Upper lobe of right lung (tissue), 1 donor: ENCODE measurements at places on chromosomes 6 and 20. TPM values are rescaled to one million over a fixed set of nuclear protein-coding genes. Genes with fewer than 3 reads are reported as not detected.

- DNase-seq, result no peak
Measured at GRCh38 chr6:125547381-125547780, 202.1 kb upstream of the HEY2 start.

- DNase-seq, result no peak
Measured at GRCh38 chr20:58829531-58829941, 21.2 kb downstream of the GNAS-AS1 start.

UBD gene
- total RNA-seq, result 1.1 TPM

LAMA4 gene
- total RNA-seq, result 134 TPM

DNA sequence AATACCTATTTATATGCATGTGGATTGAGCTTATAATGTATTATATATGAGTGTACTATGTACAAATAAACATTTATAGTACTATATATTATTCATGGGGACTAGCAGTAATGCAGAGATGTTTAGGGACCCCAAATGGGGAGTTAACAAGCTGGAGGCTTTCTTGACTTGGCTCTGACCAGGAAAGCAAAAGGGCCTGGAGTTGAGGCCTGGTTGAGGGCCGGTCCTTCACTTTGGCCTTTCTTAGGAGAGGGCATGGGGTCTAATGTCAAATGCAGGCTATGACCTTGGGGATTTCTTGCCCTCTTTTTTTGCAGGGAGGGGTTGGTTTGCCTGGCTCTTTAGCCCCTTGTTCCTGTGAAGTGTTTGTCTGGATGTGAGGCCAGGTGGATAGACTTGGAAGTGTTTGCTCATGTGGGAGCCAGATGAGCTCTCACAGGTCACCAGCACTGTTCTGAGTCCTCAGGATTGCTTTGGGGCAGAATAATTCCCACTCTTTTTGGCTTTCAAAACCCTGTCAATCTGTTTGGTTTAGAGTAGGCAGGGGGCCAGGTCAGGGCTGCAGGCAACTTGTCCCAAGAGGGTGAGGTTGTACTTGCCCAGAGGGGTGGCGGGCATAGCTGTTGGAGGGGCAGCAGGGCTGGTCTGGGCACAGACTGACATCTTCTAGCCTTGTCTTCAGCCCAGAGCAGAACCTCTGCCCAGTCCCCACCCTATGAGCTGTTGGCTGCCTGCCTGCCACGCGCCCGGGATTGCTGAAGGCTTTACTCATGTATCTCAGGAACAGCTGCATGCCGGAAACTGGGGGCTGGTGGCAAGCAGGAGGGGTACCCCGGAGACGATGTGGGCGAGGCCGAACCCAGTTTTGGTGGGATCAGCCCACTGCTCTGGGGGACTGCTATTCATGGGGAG, 14.6 kb downstream of the TJAP1 start:
- DNase-seq, result peak; percentile 84

- DNase-seq, result no peak
Measured at GRCh38 chr6:34964564-34964963, 75.5 kb downstream of the ANKS1A start.

DNA sequence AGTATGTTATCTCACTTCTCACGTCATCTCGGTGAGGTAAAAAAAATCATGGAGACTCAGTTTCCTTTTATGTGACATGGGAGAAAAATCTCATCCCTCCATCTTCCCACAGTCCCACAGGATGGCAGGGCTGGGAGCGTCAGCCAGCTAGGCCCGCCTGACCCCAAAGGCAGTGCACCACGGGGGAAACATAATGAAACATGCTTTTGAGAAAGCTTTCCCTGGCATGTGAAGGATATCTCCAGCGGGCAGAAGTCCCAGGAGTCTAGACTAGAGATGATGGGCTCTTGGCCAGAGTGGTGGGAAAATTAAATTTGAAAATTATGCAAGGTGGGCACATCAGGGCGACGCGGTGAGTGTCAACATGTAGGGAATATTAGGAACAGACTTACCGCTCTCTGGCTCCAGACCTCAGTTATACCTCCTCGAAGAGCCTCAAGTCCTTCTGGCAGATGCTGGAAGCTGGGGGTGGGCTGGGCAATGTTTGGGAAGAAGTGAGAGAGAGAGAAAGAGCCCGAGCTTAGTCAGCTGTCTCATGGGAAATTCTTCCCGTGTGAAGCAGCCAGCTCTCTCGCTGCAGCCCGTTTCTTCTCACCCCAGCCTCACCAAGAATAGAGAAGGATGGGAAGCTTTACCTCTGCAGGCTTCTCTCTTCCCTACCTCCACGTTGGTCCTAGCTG, 52.3 kb downstream of the MOCS1 start:
- DNase-seq, result no peak

CAPN11 gene
- 1.6 TPM for total RNA-seq

DNA sequence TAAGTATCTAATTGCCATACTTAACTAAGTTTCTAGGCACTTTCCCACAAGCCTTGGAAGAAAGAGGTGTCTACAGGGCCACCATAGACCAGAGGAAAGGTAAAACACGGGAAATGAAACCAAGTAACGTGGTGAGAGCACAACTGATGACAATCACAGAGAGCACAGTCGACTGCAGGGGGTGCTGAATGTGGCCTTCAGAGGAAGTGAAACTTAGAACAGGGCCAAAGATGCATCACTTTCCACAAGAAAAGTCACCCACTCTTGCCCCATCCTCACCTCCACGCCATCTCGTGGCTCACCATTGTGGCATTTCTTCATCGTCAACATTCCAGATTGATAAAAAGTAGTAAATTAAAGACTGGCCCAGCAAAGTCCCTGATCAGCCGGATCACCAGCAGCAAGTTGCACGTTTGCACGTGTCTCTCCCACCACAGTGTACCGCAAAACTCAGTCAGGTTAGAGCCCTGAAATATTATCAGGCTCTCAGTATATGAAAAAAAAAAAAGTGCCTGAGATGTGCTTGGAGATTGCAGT, 31.4 kb downstream of the HIVEP2 start:
- peak; percentile 57 for DNase-seq

- DNase-seq, result no peak
Measured at GRCh38 chr6:143549221-143549948, 37.9 kb upstream of the FUCA2 start.

DNA sequence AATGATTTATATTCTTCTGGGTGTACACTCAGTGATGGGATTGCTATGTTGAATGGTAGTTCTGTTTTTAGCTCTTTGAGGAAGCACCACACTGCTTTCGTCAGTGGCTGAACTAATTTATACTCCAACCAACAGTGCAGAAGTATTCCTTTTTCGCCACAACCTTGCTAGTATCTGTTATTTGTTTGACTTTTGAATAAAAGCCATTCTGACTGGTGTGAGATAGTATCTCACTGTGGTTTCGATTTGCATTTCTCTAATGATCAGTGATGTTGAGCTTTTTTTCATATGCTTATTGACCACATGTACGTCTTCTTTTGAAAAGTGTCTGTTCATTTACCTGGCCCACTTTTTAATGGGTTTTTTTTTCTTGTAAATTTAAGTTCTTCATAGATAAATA, 583.8 kb upstream of the ARID1B start:
- DNase-seq, result no peak

HDGFL1 gene
- not detected for total RNA-seq

DNA sequence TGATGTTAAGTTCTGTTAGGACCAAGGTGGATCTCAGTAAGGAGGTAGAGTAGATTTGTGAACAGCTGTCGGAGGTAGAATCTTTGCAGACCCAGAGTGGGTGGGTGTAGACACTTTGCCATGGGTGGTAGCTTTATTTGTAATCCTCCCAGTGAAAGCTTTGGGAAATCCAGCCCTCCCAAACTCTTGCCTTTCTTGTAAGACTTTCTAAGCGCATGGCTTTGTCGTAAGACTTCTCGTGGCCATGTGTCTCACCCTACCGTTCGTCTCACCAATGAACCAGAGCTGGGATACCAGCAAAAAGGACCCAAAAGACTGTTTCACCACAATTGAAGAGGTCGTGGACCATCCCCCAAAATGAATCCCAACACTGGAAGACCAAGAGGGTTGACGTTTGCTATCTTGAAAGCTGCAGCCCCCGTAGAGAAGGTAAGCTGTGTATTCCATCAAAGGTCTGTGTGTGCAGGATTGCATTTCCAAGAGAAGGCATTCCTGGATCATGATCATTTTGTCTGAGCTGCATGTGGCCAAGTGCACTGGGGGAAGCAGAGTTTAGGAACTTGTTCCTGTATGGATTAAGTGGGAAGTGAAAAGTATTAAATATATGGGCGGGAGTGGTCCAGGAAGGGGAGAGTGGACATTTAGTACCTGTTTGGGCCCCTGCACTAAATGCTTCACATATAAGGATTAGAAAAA, 5.8 kb upstream of the TMEM14A start:
- no peak for DNase-seq

MACROD2 gene
- 78.2 TPM for total RNA-seq

- no peak for DNase-seq
Measured at GRCh38 chr6:142013287-142013686, 119.4 kb upstream of the GJE1 start.

DNA sequence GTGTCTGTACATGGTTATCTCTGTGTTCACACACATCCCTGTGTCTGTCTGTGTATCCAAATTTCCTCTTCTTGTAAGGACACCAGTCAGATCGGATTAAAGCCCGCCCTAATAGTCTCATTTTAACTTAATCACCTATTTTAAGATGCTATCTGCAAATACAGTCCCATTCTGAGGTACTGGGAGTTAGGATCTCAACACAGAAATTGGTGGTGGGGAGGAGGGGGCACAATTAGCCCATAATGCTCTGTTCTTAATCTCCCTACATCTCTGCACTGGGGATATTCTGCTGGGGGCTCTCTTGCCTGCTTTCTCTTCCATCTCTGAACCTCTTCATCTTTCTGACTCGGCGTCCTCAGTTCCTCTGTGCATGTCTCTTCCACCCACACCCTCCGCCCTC, 320.7 kb downstream of the CDC5L start:
- DNase-seq, result no peak

CDSN gene
- total RNA-seq, result not detected

GRCh38 chr6:41051873-41052272, 1.1 kb upstream of the APOBEC2 start:
- no peak for DNase-seq

TSBP1 gene
- total RNA-seq, result not detected

MAK gene
- 0.29 TPM for total RNA-seq

FAXC gene
- total RNA-seq, result 5.4 TPM

DNA sequence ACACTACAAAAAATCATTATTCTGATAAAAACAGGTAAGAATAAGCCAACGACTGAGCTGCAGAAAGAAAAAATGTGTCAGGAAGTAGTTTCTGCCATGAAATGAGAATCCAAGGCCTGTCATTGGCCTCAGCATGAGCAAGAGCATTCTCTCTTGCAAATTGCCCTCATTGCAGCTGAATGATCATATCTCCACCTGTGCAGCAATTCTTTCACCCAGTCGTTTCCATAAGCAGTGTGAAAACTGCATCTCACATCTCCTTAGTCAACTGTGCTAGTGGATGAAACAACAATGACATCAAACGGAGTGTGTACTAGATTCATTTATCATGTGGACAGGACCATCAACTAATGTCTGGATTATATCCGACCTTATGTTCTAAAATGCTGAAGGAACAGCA, 88.2 kb upstream of the STXBP5 start:
- DNase-seq, result no peak

DNA sequence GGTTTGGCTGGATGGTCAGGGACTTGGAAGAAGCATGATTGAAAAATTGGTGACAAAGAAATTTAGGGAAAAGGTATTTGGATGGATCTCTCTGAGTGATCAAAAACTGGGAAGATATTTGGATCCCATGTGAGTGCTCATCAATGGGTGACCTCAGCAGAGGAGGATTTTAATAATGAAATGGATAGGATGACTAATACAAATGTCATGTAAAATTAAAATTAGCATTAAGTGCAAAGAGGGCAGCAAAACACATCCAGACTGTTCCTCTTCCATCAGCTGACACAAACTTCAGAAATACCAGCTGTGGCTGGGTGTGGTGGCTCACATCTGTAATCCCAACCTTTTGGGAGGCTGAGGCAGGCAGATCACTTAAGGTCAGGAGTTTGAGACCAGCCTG, 151.7 kb downstream of the THBS2 start:
- no peak for DNase-seq

DNA sequence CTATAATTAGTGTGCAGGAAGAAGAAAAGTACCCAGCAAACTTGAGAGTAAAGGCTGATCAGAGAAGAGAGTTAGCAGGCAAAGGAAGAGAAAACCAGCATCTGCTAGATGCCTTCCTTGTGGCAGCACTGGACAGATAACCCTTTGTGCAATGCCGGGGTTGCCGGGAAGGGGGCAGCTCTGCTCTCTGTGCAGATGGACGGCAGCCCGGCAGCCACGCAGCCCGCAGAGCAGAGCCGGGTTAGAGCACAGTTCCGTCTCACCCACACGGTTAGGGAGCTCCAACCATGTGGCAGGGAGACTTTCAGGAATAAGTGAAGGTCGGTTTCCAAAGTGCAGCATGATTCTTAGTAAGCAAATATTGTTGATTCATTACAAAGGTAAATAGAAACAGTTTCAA, 80.0 kb upstream of the RPS6KA2 start:
- peak; percentile 88 for DNase-seq

- DNase-seq, result peak; percentile 93
Measured at GRCh38 chr6:28399350-28400121, at the start of gene ZSCAN12. Gene ZSCAN12 (minus strand): TSS chr6:28399747. CDS start chr6:28398405, 1,342 bp downstream.

OVOL2 gene
- 6.7 TPM for total RNA-seq

GRCh38 chr20:364905-365794, 15.4 kb upstream of the TRIB3 start:
- DNase-seq, result no peak
